Hematopoietic multipotent progenitor cell treated with erythropoietin and hydrocortisone succinate and interleukin-3 and kit ligand, for 4 days (in vitro differentiated cells): ENCODE measurements at places on chromosomes 7 and 10.

GRCh38 chr10:116868722-116869121 is 19.4 kb downstream of the ENO4 start:
- no peak for DNase-seq

- no peak for DNase-seq
Observed at GRCh38 chr10:125510998-125511397, 172.0 kb downstream of the TEX36 start.

- DNase-seq: peak; percentile 91
Observed at GRCh38 chr7:76302347-76303201, at the start of gene HSPB1. Gene HSPB1, plus strand, starts transcription at chr7:76302673. Its CDS starts 40 bp downstream, at chr7:76302713.

DNA sequence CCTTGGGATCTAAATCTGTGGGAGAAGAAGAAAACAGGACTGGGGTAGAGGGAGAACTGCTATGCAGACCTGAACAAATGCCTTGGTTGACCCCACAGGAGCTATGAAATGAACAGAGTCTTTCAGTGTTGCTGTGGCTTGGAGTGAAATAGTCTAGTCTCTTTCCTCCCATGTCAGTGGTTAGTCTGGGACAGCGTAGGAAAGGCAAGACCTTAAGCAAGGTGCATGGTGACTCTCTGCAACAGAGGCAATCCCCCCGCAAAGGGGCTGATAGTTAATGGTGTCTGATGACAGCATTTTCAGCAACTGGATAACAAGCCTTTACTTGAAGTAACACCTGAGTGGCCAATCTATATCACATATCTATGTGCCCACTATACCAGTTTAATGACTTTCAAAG is 62.3 kb downstream of the ARL4A start:
- no peak for DNase-seq

- DNase-seq: no peak
Observed at GRCh38 chr7:84060760-84061261, 133.8 kb downstream of the SEMA3A start.

DNA sequence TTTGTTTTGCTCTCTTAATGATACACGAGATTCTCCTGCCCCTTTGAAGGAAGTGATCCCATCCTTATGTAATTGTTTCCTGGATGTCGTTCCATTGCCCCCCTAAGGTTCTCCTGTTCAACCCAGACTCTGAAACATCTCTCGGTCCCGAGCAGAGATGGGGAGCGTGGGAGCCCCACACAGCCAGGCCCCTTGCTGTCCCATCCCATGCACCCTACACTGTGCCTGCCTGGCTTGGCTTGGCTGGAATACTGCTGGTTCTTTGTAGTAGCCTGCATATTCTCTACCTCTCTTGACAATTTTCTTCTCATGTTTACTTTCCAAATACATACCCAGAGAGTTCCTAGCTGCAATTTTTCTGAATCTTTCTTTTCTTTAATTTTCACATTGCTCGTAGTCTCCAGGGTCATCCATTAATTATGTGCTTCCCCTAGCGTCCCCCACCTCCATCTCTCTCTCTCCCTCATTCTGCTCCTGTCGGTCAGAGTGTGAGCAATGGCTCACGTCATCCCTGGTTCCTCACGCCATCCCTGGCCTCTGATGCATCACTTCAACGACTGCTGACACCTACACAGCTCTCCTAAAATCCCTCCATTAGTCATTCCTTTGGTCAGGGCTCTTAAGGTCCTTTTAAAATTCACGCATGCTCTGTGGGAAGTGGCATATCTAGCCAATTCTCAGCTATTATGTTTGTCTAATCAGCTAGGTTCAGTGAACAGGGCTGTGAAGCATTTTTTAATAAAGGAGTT is 32.5 kb upstream of the GPR158 start:
- DNase-seq: no peak

DNA sequence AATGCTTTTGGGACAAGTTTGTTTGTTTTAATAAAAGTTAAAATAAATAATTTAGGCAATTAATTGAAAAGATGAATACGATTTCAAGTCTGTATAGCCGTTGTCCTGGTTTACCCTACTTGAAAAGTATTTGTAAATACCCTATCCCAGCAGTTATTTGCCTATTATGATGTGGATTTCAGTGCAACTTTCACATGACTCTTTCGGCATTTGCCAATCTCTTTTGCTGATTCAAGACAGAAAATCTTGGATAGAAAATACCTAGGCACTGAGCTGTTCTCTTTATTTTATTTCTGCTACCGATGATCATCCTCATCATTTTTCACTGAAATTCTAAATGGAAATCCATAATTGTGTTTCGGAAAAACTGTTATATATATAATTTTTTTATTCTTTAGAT is 125.9 kb upstream of the FZD8 start:
- DNase-seq: no peak

GRCh38 chr7:74289018-74289658 is at the start of gene CLIP2:
Gene CLIP2, plus strand, starts transcription at chr7:74289407. Its CDS starts 28,140 bp downstream, at chr7:74317547.
- peak; percentile 92 for DNase-seq

DNA sequence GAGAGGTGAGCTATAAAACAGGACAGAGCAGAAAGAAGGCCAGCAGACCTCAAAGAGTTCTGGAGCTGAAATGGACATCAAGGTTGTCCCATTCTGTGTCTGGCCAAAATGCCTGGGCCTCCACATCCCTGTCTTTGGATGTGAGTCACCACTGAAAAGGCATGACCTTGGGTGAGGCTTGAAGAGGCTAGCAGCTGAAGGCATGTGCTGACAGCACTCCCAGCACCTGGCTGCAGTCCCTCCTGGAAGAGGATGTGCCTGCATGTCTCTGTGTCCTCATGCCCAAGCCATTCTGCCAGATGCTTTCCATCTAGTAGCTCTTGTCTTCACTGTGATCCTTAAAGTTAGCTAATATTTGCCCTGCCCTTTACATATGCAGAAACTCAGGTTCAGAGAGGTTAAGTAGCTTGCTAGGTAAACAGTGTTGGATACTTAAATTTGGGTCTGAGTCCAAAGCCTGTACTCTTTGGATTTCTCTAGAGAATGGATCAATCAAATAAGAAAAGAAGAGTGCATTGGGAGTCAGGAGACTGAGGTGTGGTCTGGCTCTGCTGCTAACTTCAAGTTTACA is 35.8 kb downstream of the HECW1 start:
- no peak for DNase-seq

DNA sequence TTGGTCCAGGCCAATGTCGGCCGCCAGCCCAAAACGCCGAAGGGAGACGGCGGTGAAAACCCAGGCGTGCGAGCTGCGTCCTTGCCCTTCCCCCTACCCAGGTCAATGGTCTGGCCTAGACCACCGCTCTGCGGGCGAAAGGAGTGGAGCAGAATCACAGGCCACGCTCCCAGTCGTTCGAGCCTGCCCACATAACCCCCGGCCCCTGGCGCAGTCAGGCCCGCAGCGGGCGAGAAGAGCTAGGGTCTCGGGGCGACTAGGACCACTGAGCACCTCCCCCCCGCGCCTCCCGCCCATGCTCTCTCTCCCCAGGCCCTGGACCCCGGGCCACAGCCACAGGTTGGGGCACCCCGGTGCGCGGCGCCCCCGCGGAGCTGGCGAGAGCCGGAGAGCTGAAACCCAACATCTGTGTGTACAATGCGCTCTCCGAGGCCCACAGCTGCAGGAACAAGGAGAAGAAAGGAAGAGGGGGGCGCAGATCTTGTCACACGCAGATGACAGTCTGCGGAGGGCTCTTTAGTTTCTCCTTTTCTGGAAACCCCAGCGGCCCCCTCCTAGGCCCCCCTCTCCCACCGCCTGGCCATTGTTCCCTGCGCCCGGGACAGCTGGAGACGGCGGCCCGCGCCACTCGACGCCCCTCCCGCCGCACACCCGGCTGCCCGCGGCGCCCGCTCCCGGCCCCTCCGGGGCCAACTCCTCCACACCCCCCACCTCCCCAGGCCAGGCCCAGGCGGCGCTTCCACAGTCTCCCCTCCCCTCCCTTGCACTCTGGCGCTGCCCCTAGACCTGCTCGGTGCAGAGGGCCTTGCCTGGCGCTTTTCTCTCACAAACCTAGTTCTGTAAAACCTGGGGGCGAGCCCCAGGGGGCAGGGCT is 355.0 kb downstream of the DNAJB6 start:
- no peak for DNase-seq

- DNase-seq: no peak
Observed at GRCh38 chr7:98283887-98284222, 2.4 kb downstream of the BRI3 start.

DNA sequence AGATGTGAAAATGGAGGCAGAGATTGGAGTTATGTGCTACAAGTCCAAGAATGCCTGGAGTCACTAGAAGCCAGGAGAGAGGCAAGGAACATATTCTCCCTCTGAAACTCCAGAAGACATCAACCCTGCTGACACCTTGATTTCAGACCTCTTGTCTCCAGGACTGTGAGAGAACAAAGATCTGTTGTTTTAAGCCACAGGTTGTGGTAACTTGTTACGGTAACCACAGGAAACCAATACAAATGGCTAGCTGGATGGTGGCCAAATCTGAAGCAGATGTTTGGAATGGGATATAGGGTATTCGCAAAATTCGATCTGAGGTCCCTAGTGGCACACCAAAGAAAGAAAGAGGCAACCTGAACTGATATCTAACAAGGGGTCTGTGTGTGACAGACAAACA is 129.0 kb downstream of the HERPUD2 start:
- DNase-seq: peak; percentile 10

GRCh38 chr10:70587045-70587658 is 15.4 kb downstream of the PRF1 start:
- DNase-seq: no peak

DNA sequence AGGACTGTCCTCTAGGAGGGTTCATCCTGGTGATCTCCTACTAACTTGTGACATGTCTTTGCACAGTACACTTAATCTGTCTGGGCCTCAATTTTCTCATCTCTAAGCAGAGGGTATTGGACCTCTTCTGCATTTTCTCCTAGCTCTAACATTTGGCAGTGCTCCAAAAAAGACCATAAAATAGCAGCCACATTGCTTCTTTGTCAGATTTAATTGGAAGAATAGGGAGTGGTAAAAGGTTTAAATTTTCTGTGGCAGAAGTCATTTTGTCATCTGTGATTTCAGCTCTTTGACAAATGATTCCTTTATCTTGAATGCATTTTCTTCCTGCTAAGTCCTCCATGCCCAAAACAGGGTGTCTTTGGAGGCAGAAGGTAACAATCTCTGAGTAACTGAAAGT is 289.9 kb upstream of the LRGUK start:
- peak; percentile 10 for DNase-seq

GRCh38 chr10:73182568-73182967 is 14.6 kb downstream of the FAM149B1 start:
- no peak for DNase-seq

DNA sequence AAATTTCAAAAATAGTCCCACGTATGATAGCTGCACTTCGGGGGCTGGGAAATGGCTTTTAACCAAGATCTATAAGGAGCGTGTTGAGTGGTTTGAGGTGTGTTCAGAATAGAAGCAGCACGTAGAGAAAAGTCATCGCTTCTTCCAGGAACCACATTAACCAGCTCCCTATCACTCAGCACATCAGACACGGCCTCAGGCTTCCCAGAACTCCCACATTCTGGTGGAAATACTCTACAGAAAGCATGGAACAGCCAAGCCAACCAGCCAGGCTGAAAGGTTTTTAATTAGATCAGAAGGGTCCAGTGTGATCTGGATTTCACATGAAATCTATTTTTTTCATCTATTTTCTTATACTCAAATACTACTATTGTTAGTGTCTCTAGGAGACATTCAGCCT is 231.5 kb upstream of the NRP1 start:
- DNase-seq: no peak

GRCh38 chr10:51698473-51699063 is 827 bp downstream of the CSTF2T start:
- no peak for DNase-seq

DNA sequence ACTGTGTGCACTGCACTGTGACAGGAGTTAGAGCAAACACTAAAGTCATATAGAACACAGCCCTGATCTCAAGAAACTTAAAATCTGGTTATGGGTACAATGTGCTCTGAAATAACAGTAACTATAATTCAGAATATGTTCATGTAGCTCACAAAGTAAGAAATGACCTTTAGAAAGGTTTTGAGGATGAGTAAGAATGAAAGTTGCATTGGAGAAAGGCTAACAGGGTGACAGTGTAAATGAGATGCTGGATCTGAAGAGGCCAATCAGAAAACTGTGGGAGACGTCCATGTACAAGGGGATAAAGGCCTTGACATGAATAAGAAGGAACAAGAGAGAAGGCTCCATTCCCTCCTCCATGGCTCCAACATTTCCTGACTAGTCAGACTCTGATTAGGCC is 124.7 kb downstream of the GRM3 start:
- no peak for DNase-seq

GRCh38 chr7:27661811-27662489 is 733 bp downstream of the HIBADH start:
- peak; percentile 58 for DNase-seq

- DNase-seq: no peak
Observed at GRCh38 chr10:68982389-68982788, 6.2 kb upstream of the KIFBP start.

DNA sequence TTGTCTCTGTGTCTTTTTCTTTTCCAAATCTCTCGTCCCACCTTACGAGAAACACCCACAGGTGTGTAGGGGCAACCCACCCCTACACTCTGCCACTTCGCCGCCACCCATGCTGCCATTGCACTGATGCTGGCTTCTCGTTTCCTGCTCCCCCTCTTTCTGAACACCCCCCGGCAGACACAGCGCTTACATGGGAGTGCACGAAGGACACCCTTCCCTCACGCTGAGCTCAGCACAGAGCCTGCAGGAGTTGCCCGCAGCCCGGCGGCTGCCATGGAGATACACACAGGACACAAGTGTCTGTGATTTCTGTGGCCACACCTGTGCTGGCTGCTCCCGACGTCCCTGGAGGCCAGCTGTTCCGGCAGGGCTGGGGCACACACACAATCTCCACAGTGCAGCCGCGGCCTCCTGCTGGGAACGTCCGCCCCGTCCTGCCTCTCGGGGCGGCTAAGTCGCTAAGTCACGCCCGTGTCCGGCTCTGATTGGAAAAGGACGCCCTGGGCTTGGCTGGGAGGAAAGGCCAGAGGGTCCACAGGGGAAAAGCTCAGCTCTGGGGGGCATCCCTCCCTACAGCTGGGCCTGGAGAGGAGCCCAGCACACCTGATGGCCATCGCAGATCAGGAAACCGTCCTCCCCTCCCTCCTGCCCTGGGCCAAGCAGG is 349.8 kb downstream of the PTPRN2 start:
- DNase-seq: no peak

GRCh38 chr7:124351950-124352349 is 319.1 kb upstream of the TMEM229A start:
- no peak for DNase-seq

GRCh38 chr10:93503075-93503474 is 6.7 kb downstream of the CEP55 start:
- DNase-seq: no peak

DNA sequence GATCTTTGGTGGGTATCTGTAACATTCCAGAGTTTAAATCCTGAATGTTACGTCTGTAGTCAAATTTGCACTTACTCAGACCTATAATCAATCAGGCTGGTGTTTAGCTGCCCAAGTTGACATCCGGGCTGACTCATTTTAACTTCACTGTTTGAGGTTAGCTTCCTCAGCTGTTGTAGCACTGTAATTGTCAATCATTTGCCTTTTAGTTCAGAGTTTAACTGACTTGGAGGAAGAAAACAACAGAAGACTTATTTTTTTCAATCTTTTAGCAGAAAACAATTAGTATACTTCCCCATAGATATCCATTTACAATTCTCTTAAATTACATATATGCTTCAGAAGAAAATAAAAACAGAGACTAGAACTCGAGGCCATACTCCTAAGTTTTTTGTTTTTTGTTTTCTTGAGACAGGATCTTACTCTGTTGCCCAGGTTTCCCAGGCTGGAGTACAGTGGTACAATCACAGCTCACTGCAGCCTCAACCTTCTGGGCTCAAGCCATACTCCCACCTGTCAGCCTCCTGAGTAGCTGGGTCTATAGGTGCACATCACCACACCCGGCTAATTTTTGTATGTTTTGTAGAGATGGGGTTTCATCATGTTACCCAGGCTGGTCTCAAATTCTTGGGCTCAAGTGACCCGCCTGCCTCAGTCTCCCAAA is 38.5 kb upstream of the LRRC17 start:
- peak; percentile 75 for DNase-seq
